ENCODE measurements at places on chromosomes 4 and X. TPM values are rescaled to one million over a fixed set of nuclear protein-coding genes. Genes with fewer than 3 reads are reported as not detected.

DNA sequence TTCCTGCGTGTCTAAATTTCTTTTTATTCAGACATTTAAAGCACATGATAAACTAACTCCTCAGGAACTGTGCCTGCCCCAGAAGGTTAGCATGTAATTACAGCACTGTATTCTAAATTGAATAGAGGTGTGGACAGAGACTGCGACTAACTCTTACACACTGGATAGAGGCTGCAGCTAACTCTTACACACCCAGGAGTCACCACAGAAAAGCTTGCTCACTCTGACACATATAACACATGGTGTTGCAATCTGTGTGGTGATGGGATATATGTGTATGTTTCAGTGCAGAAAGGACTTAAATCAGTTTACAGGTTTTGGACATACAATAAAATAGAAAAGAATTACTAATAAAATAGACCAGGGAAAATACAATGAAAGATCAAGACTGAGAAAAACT lies 41.5 kb downstream of the SMAD1 start:
- no peaks in the 10 kb centered on the region for H3K36me3 ChIP-seq
- peaks cover 12% of the 10 kb centered on the region for H3K4me1 ChIP-seq
- H3K27me3 ChIP-seq, result no peaks in the 10 kb centered on the region
- H3K27ac ChIP-seq, result no peak overlapping the region
- DNase-seq, result no peak

GRCh38 chrX:88977835-88978234 lies 230.8 kb downstream of the CPXCR1 start:
- H3K4me1 ChIP-seq, result no peaks in the 10 kb centered on the region
- H3K4me3 ChIP-seq, result no peak overlapping the region
- no peak for DNase-seq
- no peak overlapping the region for H3K27ac ChIP-seq
- H3K27me3 ChIP-seq, result no peaks in the 10 kb centered on the region

Gene ZNF275
- 13.9 TPM for total RNA-seq

DNA sequence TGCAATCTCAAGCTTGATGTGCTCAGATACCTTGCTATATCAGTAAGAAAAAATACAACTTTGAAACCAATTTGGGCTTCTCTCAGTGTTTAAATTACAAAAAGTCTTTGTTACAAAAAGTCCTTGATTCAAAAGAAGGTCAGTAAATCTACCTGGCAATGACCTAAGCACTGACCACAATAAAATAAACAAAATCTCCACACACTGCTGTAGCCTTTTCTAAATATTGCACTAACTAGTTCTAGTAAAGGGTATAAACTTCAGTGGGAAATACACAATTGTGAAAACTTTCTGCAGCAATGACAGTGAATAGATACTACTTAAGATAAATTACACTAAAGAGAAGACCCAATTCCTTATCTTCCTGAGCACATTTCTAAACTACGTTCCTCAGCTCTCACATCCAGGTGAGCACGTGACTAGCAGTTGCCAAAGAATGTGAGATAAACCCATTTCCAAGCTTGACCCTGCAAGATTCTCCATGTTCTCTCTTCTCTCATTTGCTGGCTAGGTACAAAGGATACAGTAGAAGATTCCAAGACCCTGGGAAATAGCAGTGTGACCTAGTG lies 81.4 kb upstream of the GPR34 start:
- no peak overlapping the region for H3K27ac ChIP-seq
- no peaks in the 10 kb centered on the region for H3K27me3 ChIP-seq
- H3K36me3 ChIP-seq, result no peaks in the 10 kb centered on the region
- no peak overlapping the region for H3K4me3 ChIP-seq
- H3K4me1 ChIP-seq, result no peaks in the 10 kb centered on the region

Gene PGM2
- 11.6 TPM for total RNA-seq

All from liver (tissue), 10 donors.